ENCODE measurements at places on chromosomes 3 and 15.

DNA sequence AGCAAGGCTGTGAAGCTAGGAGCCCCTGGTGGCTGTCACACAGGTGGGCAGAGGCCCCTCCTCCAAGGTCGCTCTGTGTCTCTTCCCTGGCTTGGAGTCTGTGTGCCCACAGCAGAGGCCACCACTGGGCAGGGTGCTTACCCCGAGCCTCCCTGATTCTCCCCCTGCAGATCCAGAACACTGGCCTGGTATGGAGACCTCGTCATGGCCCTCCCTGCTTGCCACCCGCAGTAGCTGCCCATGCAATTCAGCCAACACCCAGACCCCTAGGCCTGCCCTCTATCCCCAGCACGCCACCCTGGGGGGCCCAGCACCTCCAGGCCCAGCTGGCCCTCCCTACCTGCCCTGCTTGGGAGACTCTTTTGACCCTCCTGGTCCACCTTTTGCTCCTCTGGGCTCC, 5.5 kb upstream of the RHO start:
- no peak for DNase-seq

DNA sequence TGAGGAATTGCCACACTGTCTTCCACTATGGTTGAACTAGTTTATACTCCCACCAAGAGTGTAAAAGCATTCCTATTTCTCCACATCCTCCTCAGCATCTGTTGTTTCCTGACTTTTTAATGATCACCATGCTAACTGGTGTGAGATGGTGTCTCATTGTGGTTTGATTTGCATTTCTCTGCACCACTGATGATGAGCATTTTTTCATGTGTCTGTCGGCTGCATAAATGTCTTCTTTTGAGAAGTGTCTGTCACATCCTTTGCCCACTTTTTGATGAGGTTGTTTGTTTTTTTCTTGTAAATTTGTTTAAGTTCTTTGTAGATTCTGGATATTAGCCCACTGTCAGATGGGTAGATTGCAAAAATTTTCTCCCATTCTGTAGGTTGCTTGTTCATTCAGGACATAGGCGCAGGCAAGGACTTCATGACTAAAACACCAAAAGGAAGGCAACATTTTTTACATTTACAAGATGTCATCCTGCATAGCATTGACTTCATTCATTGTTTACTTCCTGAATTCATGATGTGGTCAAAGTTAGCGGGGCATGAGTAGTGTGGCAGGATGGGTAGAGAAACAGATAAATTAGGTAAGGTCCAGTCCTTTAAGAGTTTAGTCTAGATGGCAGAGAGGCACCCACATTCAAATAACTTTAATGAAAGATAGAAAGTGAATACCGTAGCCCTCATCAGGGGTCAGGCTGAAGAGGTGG, 45.1 kb upstream of the LPP start:
- DNase-seq = no peak

GRCh38 chr3:102038477-102039142, 189.3 kb downstream of the NFKBIZ start:
- DNase-seq = no peak

DNA sequence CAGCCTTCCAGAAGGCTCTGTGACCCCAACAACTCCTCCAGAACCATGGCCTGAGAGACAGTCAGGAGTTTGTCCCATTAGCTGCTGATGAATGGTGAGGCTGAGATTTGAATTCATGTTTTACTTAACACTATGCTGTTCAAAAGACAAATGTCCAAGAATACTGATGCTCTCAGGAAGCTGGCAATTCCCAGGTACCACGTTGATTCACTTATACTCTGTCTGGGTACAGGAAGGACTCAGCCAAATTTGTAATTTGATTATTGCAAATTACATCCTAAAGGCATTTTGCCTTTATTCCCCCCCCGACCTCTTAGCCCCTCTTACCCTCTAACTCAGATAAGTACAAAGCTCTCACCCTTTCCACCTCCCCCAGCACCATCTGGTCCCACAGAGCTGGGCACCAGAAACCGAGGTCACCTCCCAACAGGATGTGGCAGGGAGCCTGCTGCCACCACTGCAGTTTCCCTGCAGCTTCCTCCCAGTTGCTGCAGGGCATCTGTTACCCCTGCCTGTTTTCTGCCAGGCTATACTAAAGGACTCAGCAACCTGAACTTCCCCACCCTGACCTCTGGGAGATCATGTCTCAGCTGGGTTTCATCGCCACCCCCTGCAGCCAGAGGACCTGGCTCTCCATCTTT, 33.6 kb downstream of the EAF1 start:
- DNase-seq = no peak

DNA sequence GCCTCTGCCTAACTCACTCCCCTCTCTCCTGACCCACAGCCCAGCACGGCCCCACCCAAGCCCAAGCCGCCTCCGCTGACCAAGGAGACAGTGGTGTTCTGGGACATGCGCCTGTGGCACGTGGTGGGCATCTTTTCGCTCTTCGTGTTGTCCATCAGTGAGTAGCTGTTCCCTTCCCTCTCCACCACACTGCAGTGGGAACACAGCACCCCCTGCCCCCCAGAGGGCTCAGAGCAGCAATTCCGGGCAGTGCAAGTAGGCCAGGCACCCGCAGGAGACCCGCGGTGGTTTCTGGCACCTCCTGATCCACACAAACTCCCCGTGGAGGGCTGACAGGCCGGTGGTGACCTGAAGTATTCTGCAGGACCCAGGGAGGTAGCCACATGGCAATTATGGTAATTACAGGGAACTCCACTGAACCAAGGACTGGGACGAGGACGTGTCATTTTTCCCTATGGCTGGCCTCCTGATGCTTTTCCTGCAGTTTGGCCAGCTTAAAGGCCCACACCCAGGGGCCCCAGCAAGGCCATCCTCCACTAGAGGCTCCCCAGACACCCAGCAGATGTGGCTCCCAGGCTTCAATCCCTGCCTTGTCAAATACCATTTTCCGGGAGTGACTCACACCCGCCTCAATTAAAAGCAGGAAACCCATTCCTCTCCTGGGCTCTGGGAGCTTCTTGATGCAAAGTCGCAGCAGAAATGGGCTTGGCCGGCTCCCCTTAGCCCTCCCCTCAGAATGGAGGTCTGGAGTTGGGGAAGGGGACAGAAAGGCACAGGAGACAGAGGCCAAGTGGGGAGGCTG, 4.8 kb downstream of the TMIE start:
- peak; percentile 17 for DNase-seq

- DNase-seq = no peak
Observed at GRCh38 chr15:61702224-61703020, 357.8 kb downstream of the VPS13C start.

GRCh38 chr3:160226026-160226907, 1.0 kb downstream of the C3orf80 start:
- DNase-seq = no peak

DNA sequence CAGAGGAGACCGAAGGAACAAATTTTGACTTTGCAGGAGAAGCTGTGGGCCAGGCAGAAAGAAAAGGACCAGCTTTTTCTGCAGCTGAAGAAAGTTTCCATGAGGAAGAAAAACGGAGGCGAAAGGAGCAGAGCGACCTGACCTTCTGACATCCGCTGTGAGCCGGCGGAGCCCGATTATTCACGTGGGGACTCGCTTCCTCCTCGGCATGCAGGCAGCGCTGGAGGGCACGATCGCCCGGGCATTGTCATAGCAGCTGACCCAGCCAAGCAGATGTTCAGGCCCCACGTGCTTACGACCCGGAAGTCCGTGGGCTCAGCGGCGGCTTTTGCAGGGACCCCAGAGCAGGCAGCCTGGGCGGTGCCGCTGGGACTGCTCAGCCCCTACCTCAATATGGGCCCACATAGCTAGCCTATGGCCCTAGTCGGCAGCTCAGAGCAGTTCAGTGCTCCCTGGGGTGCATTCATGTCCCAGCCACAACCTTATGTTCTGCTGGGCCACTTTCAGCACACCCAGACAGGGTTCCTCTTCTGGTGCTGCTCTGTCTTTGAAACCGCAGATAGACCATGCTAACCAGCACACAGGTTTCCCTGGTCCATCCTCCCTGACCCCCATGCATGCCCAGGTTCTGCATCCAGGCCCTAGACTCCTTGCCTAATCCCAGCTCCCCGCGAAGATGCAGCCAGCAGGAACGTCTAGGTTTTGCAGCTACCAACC, 10.5 kb upstream of the EIF4A2 start:
- DNase-seq = no peak

DNA sequence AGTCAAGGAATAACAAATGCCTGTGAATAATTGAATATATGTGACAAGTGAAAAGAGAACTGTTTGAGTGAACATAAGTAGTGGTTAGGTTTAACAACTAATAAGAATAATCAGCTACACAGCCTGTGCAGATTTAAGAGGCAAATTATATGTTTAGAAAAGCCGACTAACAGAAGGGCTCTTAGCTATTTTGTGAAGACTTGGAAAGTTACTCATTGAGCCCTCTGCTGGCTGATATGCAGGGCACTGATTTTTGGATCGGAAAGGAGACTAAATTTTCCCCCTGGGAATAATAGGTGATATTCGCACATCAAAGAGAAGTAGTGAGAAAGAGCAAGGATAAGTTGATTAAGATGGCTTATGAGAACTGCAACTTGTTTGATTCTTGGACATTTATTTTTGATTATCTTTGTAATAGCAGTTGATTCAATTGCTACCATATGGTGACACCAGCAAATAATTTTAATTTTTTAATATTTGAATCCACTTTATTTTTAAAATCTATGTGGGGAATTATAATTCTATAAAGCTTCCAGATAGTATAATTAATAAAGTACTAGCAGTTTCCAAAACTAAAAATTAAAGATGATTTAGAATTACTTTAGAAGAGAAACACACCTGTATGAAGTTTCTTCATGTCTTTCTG, 156.2 kb downstream of the NLGN1 start:
- DNase-seq = peak; percentile 21

DNA sequence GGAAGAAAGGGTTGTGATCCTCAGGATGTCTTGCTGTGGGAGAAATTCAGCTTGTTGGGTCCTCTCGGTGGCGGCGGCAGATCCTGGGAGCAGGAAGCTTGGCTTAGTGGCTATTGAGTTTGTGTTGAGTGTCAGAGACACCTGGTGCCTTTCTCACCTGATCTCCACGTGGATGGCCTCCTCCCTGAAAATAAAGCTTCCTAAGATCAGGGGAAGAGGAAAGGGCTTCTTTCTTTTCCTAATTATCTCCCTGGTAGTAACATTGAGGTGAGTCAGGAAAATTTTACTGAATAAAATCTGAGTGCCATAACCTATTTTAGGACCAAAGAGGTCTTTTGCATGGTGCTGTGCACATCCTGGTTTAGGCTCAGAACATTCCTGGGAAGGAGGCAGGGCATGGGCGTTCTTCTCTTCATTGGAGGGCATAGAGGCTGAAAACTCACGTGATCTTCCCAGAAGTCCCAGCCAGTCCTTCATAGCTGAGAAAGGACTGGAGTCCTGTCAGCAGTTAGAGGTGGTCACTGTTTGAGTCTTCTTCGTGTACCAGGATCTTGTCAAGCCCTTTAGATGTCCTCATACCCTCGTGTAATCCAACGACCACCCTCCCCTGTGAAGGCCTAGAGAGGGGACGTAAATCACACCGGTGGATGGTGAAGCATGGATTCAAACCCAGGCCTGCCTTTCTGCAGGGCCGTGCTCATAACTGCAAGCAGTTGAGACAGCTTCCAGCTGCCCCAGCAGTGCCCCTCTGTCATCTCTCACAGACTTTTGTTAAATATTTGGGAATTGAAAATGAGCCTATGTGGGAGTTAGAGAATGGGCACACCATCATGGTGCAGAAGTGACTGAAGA, 1.1 kb downstream of the CMTM8 start:
- DNase-seq = no peak

GRCh38 chr15:56910801-56911200, 7.6 kb upstream of the TCF12 start:
- DNase-seq = no peak

- no peak for DNase-seq
Observed at GRCh38 chr3:9455596-9456131, 58.2 kb downstream of the SETD5 start.

DNA sequence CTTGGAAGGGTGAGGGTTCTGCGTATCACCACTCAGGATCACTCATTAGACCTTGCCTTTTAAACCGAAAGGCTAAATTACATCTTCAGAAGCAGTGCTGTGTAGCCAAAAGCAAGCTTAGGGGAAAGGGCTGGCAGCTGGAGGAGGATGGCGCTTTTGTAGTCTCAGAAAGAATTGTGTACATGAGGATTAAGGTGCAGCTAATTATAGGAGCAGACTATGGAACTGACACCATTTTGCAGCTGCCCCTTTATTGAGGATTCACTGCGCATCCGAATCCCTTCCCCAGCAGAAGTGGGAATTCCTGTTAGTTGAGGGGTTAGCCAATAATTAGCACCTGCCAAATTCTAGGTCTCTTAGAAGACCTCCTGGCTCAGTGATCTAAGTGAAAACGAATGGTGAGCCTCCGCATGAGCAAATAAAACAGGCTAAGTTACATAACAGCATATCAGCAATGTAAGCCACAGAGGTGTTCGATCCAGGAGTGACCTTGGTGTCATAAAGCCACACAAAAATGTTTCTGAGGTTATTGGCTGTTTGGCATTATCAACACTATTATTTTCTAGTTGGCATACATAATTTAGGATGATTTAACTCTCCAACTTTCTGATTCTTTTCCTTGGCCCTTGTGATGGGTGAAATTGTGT, 42.6 kb upstream of the SEMA6D start:
- no peak for DNase-seq

DNA sequence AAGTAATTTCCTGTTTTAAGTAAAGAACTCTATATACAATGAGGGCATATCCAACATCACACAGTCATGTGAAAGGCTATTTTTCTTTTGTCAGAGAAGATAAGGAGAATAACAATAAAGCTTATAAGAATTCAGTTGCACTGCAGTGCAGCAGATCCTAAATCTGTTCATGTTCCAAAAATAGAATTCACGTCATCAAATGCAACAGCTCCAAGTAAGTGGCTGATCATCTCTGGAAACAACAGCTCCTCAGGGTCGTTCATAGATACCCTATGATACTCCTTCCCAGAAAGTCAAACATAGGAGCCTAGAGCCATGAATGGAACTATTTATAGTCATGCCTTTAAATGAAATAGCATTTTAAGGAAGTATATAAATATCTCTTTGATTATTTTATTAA, 100.2 kb downstream of the FMN1 start:
- DNase-seq = peak; percentile 22

GRCh38 chr3:59386165-59386564, 336.3 kb upstream of the CFAP20DC start:
- no peak for DNase-seq

DNA sequence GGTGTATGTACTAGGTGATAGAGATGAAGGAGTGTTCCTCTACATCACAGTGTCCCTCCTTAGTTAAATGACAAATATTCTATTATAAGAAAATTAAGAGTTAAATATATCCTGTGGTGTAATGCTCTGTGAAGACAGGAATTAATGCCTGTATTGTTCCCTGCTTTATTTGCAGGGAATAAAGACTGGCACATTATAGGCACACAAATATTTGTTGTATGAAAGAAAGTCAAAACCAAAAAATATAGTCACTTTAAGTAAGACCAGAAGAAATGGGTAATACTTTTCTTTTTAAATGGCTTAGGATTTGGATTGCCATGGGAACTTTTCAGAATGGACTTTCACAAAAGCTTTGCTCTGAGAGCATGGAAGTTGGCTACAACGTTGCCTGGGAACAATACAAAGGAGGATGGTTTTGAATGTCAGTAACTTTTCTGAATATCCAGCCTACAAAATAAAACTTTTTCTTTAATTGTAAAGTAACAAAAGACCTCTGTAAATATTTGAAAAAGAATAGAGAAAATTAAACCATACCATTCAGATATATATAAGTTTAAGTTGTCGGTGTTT, 158.0 kb upstream of the P2RY1 start:
- no peak for DNase-seq
